ENCODE measurements at places on chromosomes 7 and 10.

DNA sequence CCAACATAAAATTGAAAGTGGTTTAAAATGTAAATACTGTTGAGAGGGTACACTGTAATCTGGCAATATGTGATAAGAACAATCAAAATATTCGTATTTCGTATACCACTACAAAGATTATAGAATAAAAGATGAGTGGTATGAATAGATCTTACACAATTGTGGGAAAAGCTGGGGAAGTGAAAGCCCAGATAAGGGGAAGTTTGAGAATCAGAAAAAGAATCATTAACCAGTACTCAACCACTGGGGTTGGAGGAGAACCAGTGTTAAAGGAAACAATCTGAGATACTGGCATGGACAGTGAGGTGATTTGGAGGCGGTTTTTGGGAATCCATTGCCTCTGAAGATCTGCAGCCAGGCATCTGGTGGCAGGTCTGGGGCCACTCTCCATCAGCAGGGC is 59.7 kb upstream of the CDK14 start:
- no peak for DNase-seq

DNA sequence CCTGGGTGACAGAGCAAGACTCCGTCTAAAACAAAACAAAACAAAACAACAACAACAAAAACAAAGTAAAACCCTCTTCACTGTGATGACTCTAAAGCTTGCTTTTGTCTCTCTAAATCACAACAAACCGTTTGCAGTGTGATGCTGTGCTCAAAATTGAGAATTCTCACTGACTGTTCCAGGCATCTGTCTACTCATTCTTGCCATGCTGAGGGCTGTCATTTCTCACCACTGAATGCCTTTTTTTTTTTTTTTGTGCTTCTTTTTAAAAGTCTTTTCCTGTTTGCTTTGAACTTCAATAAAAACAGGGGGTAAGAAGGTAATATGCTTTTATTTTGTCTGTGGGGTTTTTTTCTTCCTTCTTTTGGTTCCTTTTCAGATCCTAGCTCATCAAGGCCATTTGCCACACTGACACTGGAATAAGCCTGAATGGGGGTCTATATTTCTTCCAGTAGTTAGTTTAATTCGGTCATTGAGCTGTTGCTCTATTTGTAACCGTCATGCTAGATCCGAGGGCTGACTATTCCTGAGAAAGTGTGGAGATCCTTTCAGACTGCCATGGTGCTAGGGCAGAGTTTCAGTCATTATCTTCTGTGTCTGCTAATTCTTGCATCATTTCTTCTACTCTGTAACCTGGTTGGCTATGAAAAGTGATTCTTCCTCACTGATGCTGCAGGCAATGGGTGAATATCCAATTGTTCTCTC is 10.6 kb downstream of the FAS start:
- DNase-seq: no peak

GRCh38 chr10:78565841-78566240 is 502.9 kb upstream of the ZMIZ1 start:
- DNase-seq: no peak

- no peak for DNase-seq
Observed at GRCh38 chr10:27391916-27392315, 112.2 kb upstream of the RAB18 start.

- DNase-seq: no peak
Observed at GRCh38 chr7:12703881-12704280, 16.4 kb downstream of the ARL4A start.

DNA sequence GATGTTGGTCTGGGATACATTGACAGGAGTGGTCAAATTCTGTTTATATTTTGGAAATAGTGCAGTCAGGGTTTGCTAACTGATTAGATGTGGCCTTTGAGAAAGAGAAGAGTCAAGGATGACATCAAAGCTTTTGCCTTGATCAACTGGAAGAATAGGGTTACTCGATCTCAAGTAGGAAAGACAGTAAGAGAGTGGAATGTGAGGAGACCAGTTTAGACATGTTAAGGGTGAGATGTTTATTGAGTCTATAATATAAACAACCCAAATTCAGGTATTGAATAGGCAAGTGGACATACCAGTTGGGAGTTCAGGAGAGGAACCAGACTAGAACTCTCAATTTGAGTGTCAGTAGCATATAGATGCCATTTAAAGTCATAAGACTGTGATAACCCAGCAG is 1.9 kb upstream of the ANKRD7 start:
- no peak for DNase-seq

DNA sequence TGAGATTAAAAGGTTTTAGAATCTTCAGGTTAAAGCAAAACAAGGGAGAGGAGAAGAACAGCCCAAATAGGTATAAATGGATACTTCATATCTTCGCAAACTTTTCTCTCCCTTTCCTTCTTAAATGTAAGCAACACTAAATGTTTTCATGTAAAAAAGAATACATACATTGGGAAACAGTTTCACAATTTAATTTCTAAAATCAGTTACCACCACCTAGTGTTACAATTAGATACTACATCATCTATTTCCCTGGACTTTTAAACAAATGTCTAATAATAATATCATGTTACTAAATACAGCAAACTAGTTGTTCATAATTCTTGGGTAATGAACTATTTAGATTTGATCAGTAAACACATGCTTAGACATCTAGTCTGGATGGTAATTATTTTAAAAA is 35.8 kb downstream of the MINDY3 start:
- no peak for DNase-seq

DNA sequence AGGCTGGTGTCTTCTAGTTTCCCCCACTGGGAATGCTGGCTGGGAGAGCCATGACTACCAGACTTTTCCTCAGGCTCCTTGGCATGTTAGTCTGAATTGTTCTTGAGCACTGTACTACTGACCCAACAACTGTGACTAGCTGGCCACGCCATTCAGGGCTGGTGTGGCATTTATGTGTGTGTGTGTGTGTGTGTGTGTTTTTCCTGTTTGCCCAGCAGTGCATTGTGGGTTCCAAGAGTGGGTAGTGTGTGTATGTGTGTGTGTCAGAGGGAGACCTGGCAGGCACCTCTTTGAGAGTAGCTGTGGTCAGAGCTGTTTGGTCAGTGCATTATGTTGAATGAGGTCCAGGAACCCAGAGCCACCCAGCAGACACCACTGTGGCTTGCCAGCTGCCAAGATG is 9.2 kb downstream of the PCBD1 start:
- no peak for DNase-seq

GRCh38 chr7:129831424-129832058 is 121.2 kb downstream of the UBE2H start:
- peak; percentile 56 for DNase-seq

- DNase-seq: no peak
Observed at GRCh38 chr7:128059143-128059988, 28.1 kb upstream of the LRRC4 start.

DNA sequence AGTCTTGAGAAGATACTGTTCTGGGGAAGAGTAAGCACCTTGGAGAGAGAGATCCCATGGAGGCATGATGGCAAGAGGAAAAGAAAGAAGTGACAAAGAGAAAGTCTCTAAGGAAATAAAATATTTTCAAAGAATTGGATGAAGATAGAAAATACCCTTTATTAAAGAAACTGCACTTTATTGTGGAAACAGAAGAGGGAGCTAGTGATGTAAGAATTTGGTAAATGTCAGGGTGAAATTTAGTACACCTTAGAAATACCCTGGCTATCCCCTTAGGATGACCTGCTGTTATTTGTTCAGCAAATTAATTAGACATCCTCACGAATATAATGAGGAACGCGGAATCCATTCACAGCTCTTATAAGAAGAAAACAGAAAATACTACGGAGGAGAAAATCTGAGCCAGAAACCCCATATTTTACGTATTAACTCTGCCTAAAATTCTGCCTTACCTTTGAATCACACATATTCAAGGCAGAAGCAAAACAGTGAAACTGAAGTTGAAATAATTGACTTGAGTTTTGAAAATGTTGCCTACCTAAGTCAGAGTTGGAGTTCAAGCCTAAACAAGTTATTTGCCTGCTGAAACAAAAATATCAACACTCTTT is 90.7 kb downstream of the TFPI2 start:
- no peak for DNase-seq

DNA sequence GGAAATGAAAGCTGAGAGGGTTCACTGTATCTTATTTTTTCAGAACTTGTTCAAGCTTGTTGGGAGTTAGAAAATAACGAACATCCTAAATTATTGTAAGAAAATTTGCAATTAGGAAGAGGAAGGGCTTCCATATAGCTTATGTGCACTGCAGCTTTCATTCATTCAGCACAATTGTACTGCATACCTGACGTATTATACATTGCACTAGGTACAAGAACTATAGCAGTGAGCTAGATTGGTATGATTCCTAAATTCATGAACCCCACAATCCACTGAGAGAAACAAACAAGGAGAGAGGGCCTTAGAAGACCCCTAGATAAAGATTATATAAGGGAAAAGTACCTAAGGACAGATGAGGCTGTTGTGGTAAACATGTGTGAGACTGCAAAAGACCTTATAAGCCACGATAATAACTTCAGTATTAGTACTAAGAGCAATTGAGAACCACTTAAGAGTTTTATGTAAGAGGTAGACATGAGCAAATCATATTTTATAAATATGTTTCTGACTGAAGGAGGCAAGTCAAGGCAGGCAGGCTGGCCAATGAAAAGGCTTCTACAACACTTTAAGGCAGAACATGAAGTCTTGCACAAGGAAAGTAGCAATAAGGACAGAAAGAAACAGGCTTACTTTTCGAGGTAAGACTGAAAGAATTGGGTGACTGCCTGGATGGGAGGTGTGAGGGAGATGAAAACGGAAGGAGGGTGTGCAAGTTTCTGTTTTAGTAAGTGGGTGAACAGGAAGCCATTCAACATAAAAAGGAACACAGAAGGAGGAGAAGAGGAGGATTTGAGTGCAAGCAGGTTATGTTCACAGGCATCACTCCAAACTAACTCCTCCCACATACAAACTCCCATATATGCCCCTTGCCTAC is 77.9 kb upstream of the LRRN3 start:
- no peak for DNase-seq

- DNase-seq: no peak
Observed at GRCh38 chr7:16891874-16892643, 10.3 kb upstream of the AGR3 start.

DNA sequence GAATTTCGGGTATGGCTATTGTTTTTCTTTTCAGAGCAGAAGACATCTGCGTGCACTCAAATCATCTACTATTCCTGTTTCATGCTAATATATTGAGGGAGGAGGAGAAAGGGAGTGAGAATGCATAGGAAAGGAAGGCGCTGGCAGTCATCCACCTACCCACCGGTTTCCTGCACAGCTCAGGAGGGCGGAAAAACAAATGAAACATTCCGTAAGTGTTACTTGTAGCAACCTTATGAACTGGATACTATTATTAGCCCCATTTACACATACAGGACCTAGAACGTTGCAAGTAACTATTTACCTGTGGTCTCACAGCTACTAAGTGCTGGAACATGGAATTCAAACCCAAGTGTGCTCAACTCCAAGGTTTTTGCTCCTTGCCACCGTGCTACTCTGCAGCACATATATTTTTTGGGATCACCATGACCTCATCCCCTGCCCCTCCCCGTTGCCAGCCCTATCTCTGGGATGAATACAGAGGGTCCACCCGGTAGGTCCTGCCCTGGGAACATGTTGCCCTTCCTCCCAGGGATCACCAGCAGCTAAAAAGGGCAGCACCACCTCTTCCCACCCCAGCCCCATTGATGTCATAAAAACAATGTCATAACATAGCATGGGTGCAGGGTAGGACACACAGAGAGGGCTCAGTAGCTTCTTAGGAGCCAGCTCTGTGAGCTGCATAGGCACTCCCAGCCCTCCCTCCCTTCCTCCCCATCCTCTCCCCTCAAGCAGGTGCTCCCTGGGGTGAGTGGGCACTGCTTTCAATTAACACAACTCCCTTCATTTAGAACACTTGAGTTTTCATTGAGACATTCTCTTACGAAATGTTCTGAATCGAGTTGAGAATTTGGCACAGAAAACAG is 16.9 kb downstream of the GFRA1 start:
- DNase-seq: no peak

DNA sequence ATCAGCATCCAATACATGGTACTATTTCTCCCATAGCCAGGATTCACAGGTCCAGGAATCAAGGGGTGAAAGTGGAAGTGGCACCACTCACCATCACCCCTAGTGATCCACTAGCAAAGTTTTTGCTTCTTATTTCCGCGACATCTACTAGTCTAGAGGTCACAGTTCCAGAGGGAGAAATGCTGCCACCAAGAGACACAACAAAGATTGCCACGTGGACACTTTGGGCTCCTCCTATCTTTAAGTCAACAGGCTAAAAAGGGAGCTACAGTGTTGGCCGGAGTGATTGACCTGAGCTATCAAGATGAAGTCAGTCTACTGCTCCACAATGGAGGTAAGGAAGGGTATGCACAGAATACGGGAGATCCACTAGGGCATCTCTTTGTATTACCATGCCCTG is 178.2 kb downstream of the AKR1D1 start:
- DNase-seq: no peak

DNA sequence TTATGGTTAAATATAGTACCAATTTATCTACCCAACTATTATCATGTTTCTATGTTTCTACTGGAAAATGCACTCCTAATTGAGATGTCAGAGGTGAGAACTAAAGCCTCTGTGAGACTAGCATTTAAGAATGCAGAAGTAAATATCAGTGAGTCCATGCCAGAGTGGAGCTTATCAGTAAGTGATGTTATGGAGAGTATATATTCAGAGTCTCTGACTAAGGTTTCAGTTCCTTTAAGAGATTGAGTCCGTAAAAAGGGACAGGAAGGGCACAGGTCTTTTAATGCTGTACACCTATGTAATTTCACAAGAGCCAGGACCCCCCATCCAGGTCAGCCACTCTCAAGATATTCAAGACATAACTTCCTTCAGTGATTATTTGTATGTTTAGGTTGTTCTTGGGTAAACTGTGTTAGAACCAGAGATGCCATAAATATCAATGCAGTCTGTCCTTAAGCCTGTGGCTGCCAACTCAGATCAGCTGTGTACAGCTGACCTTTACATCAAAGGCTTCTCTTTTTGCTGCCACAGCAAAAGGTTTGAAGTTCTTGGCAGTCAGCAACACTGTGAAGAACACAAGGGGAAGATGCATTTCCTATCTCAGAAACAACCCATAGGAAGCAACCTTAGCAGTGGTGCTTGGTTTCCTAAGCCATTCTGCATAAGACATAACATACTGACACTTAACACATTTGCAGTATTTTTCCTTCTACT is 244.8 kb downstream of the BICC1 start:
- no peak for DNase-seq

DNA sequence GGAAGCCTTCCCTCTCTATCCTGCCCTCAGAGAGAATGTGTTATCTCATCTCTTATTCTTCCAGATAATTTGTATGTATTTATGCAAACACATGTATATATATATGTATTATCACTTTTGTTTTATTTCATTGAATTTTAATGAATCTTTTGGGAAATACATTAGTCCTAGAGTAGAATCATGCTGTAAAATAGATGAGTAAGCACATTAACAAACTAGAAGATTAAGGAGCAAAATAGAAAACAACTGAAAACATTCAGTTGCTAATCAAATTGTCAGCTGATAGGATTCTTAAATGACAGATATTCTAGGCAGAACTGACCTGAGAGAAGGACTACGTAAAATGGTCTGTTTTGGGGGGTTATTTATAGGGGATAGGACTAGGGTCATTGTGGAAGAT is 11.2 kb downstream of the KLLN start:
- DNase-seq: no peak
